ENCODE measurements at places on chromosomes 2 and 18.

DNA sequence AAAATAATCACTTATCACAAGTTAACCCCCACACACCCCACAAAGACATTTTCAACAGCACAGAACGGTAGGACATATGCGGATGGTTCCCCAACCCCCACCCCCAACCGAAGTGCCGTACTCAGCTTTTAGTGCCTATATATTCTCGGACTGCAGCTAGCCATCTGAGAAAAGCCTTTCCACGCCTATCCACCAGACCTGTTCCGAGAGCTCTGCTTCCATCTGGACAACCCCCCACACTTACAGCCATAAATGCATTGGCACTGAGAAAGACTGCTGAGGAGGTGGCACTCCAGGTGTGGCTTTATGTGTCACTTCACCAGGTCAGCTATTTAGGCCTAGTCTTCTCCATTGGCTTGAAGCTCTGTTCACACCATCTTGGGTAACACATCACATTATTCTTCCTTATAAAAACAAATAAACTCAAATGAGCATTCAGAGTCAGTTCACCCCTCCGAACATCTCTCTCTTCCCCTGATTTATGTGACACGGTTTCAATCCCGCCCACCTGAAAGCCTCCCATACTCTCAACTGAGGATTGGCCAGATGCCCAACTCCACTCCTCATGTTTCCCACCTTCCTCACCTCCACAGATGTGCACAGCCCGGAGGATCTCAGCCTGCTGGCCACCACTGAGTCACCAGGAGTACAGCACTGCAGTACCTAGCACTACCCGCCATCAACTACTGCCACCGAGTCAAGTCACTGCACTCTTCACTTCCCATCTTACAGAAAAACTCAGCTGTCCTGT, 127.4 kb downstream of the CACNB4 start:
- no peak for DNase-seq

GRCh38 chr2:119174216-119174992, 15.9 kb upstream of the C1QL2 start:
- DNase-seq, result peak; percentile 91

- DNase-seq, result no peak
Observed at GRCh38 chr2:212905640-212906201, 245.7 kb downstream of the IKZF2 start.

DNA sequence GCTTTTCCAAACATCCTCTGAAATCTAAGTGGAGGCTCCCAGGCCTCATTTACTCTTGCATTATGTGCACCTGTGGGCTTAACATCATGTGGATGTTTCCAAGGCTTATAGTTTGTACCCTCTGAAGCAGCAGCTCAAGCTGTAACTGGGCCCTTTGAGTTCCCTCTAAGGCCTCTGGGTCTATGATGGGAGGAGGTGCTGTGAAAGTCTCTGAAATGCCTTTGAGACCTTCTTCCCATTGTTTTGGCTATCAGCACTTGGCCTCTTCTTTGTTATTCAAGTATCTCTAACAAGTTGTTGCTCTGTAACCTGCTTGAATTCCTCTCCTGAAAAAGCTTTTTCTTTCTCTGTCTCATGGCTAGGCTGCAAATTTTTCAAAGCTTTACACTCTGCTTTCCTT, 58.1 kb upstream of the MYT1L start:
- DNase-seq, result peak; percentile 59

GRCh38 chr2:693606-694005, 16.4 kb upstream of the TMEM18 start:
- no peak for DNase-seq

DNA sequence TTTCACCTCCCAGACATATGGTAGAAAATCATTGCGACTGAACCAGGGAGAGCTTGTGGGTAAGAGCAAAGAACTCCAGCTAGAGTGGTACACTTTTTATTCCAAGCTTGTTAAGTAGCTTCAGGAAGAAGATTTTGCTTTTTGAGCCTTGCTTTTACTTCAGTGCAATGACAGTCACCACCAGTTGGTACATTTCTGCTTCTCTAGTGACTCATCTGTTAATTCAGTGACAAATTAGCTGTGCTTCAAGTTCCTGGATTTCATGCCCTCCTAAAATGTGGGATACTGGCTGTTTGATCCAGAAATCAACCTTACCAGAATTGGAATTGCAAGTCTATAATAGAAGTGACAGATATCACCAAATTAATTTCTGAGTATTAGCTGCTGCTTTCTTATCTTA, 117.6 kb upstream of the TTN start:
- no peak for DNase-seq

DNA sequence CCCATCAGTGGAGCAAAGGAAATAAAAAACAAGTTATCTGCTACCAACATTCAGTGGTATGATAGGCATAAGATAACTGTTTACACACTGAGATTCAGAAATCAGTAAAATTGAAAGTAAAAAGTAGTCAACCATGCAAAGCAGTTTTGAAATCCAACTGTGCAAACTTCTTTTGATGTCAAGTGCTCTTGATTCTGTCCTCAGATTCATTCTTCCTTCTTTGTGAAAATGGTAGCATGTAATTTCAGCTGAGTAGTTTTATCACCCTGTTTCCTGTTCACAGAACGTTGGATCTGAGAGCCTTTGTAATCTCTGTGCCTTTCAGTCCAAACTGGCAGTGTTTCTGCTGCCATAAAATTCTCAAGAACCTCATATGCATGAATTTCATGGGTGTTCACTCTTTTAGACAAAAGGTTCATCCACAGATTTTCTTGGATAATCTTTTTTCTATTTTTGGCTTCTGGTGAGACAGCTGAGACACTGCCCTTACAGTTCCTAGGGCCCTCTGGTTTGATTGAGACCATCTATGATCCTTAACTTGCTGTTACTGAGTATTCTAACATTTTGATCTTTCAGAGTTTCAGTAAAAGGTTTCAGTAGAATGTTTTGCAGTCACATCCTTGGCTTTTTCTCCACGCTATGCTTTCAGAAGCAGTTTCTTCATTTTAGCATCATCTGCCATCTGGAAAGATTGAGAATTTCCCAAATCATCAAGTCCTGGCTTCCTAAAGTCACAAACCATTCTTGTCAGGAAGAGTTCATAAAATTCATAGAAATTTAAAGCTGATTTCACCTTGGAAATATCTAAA, 272.3 kb upstream of the EPHA4 start:
- no peak for DNase-seq

DNA sequence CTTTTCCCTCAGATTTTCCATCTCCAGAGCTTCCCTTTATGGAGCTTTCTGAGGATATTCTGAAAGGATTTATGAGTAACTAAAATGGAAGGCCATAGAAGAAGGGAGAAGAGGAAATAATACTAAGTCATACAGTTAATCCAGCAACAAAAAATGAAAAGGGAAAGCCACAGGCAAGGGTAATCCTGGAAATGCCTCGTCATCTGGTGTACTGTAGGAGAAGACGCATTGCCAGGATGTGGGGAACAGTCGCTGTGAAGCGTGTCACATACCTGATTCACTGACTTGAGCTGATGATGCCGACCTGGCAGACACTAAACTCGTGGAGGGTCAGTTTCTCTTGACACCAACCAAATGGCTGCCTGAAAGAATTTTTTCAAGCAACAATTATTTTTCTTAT, 34.7 kb upstream of the ALPP start:
- no peak for DNase-seq

DNA sequence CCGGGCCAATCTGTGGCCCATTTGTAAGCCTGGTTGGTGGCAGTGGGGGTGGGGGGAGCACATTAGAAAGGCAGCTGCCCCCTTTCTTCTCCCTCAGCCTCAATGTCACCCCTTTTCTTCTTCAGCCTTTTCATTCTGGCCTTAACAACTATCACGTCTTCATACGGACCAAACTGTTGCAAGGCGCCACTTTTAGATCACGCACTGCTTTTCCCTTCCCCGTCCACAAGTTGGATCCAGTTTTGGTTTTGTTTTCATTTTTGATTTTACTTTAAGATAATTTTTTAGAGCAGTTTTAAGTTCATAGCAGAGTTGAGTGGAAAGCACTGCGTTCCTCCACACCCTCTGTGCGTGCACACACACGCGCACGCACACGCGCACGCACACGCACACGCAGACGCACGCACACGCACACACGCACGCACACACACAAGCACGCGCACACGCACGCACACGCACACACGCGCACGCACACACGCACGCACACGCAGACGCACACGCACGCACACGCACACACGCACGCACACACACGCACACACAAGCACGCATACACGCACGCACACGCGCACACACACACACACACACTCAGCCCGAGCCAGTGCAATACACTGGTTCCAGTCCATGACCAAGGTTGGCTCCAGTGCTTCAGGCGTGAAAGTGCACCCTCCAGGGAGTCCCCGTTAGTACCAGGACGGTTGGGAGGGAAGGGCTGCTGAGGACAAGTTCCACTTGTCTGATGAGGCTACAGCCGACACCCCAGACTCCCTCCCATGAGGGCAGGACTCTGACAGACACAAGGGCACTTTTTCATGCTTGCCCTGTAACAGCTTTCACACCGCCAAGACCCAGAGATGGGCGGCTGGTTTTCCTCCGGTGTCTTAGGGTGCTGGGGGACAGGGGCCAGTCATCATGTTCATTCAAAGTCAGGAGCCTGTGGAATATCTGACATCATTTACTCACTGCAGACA, 22.4 kb downstream of the FBLN7 start:
- DNase-seq, result peak; percentile 48

- DNase-seq, result no peak
Observed at GRCh38 chr2:46487667-46488335, 8.4 kb downstream of the TMEM247 start.

DNA sequence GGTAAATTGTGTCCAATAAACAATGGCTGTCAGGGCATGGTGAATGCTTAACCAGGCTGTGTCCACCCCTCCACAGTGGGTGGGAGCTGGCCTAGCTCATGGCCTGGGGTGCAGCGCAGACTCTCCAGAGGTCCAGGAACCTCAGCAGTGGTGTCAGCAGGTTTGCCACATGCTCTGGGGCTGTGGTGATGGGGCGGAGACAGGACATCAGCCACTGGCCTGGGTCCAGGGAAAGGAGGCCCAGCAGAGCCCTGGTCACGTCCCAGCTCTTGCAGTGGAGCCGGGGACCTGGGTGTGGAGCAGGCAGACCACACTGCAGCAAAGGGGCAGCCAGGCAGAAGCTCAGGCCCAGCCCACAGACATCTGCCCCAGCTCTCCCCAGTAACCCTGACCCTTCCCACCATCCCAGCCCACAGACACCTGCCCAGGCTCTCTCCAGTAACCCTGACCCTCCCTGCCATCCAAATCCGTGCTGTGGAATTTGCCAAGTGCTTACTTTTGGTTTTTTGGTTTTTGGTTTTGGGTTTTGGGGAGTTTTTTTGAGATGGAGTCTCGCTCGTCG, 13.8 kb upstream of the KIF1A start:
- no peak for DNase-seq

DNA sequence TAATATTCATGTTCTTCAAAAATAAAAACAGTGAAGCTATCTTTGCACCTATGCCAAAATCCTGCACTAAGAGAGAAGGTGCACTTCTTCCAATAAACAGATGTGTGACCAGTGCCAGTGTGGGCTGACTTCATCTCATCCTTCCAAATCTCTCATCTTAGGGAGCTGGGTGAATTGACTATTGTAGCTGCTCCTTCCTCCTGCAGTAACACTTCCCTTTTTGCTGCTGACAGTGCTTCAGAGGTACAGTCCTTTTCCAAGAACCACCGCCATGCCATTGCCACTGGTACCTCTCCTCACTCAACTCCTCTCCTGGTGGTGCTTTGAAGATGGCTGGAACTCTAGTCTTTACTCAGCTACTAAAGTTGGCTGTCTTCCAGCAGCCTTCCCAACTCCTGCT, 42.1 kb upstream of the ARHGAP25 start:
- no peak for DNase-seq

GRCh38 chr2:229342376-229342775, 71.3 kb upstream of the PID1 start:
- peak; percentile 94 for DNase-seq

Data from endodermal cell (in vitro differentiated cells).